ENCODE measurements at places on chromosomes 5 and 9.

GRCh38 chr9:137044037-137044436 lies 1.9 kb downstream of the NPDC1 start:
- no peak for DNase-seq

- DNase-seq, result no peak
Observed at GRCh38 chr9:90285946-90286345, 356.7 kb downstream of the DIRAS2 start.

DNA sequence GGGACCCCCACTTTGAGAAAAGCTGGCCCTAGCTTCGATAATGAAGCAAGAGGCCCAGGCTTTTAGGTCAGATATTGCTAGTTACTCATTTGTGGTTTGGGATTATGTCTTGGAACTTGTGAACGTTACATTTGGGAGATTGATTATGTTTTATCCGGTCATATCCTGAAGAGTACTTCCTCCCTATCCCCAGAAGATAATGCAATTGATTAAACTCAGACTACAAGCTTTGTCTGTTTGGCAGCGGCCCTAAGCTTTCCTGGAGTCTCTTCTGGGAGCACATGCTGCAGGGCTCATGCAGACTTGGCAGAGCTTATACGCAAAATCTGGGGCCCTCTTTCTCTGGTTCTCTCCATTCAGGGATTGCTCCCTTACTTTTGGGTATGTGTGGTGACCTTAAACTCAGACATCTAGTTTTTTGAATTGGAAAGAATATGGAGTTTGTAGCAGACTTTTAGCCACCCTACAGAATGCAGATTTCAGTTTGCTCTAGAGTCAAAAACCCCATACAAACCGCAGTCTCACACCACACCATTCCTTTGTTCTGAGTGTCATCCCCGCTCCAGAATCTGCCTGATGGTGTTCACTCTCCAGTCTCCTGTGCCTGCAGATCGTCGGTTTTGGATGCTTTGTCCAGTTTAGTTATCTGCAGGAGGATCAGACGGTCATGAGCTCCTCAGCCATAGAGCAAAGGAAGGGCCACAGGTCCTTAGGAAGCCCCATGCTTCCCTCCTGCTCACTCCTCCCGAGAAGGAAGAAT lies 449.5 kb upstream of the TRPC7 start:
- no peak for DNase-seq

- DNase-seq, result no peak
Observed at GRCh38 chr5:57692582-57693487, 210.2 kb upstream of the ACTBL2 start.

- no peak for DNase-seq
Observed at GRCh38 chr5:74596927-74597326, 43.6 kb downstream of the ENC1 start.

- DNase-seq, result no peak
Observed at GRCh38 chr9:1938135-1938534, 77.0 kb upstream of the SMARCA2 start.

DNA sequence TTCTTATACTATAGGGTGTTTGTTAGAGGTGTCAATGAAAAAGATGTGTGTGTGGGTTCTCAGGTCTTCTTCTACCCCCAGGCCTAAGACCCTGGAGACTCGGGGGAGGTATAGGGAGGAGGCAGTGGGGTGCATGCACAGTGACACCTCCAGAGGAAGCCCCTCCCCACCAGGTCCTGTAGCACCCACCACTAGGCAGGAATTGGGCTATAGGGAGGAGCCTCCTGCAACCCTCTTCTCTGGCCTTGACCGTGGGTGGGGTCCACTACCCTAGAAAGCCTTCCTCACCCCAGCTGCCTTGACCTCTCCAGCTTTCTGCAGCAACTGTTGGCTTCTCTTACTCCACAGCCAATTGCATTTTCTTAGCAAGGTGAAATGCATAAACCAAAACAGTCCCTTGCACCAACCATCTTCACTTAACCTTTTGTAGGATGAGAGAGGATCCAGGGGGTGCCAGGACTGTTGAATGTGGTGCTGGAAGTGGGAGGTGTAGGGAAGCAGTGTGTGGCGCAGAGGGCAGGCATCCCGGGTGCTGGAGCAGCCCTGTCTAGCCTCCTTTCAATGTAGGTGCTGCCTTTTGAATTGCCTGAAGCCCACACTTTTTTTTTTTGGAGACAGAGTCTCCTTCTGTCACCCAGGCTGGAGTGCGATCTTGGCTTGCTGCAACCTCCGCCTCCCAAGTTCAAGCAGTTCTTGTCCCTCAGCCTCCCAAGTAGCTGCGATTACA lies 128.5 kb downstream of the RGS3 start:
- no peak for DNase-seq

DNA sequence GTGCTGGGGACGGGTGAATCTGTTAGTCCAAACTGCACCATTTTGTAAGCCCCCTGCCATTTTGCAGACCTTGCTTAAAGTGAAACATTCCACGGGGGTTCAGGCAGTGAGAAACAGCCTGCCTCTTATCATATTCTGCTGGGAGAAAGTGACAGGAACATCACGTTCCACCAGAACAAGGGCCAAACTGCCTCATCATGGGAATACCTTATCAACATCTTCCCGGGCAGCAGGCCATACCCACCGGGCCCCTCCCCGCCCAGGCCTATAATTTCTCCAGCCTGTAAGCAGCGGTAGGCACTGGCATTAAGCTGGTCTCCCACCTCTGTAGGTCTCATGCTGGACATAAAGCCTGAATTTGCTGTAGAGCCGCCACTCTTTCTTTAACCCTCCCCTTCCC lies 1.5 kb upstream of the CFAP77 start:
- DNase-seq, result no peak

DNA sequence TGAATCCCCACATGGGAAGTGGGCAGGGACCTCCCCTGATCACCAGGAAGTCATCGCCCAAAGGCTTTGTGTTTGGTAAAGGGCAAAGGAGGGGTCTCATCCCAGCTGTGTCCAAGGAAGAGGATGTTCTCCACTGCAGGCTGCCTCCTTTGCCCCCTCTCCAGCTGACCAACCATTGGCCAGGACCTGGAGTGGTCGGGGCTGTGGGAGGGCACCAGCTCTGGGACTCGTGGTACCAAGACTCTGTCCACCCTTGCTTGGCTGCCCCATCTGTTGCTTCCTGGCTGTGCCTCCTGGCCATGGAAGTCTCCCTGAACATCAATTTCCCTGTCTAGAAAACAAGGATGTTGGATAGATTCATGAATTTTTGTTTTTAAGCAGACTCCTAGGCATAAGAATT lies 34.1 kb downstream of the COL15A1 start:
- DNase-seq, result no peak

DNA sequence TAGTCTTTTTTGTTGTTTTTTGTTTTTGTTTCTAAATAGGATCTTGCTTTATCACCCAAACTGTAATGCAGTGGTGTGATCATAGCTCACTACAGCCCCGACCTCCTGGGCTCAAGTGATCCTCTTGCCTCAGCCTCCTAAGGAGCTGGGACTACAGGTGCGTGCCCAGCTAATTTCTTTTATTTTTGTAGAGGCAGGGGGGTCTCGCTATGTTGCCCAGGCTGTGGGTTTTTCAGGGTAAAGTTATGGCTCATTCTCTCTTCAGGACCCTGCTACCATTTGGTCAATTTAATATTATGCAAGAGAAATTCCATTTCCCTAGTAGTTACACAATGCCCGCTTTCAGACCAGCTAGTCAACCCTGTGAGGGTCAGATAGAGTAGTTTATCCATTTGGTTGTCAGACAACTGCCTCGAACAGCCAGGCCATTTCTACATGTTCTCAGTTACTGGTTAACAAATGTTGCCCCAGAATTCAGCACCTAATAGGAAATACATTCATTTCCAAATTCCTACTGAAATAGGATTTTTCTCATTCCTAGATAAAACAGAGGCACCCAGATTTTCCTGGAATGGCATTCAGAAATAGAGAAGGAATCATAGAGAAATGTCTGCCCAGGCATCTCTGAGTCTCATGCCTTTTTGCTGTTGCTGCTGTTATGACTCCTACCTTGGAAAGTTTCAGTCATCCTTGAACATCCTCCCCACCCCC lies 6.4 kb upstream of the GLIS3 start:
- no peak for DNase-seq

- DNase-seq, result no peak
Observed at GRCh38 chr9:26054600-26055520, 376.6 kb upstream of the TUSC1 start.

- no peak for DNase-seq
Observed at GRCh38 chr5:142597546-142598337, 88.1 kb downstream of the FGF1 start.
